ENCODE measurements at places on chromosomes 7 and 10.

GRCh38 chr10:83346266-83346910 is 792.9 kb upstream of the GHITM start:
- no peak for DNase-seq

DNA sequence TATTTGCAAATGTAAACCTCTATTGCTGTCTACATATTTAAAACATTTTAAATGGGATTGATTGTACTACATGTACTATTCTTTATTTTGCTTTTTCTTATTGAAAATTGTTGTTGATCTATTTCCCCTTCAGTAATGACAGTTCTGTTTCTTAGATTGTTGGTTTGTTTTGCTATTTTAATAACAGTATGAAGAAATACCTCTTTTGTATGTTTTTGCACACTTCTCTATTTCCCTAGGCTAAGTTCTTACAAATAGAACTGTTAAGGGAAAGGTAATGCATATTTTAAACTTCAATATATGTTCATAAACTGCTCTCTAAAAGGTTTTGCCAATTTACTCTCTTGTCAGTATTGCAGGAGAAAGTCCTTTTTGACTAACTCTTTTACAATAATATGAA is 195.0 kb upstream of the PRPS1L1 start:
- no peak for DNase-seq

- DNase-seq = no peak
Measured at GRCh38 chr10:31384589-31384949, 65.6 kb downstream of the ZEB1 start.

GRCh38 chr10:112214298-112214926 is 30.8 kb upstream of the GPAM start:
- DNase-seq = no peak

DNA sequence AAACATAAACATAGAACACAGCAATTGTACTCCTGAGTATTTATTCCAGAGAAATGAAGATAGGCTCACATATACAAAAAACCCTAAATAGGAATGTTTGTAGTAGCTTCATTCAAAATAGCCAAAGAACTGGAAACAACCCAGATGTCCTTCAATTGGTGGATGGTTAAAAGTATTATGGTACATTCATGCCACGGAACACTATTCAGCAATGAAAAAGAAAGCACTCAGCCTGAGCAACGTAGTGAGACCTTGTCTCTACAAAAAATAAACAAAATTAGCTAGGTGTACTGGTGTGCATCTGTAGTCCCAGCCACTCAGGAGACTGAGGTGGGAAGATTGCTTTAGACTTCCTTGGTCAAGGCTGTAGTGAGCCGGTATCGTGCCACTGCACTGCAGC is 94.4 kb downstream of the RAPGEF5 start:
- no peak for DNase-seq

- peak; percentile 69 for DNase-seq
Measured at GRCh38 chr10:11218395-11218794, 200.7 kb downstream of the CELF2 start.

DNA sequence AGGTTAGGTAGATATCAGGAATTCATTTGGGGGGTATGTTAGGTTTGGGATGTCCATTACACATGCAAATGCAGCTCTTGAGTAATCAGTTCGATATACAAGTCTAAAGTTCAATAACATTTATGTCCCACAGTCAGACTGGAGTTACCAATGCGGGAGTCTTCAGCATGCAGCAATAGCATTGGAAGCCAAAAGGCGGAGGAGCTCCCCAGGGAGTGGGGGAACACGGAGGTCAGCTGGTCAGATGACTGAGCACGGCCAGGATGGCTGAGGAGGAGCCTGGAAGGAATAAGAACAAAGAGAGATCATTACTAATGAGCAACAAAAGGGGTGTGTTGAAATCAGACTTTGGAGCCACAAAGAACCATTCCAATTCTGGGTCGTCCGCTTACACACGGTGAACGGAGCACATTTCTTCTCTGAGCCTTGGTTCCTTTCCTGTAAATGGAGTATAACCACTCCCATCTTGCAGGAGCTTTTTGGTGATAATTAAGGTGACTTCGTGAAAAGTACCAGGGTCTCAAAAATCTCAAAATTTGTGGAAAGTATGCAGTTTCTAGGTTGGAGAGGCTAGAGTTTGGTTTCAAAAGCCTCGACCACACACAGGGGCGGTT is 478 bp upstream of the ZNF22 start:
- DNase-seq = no peak

DNA sequence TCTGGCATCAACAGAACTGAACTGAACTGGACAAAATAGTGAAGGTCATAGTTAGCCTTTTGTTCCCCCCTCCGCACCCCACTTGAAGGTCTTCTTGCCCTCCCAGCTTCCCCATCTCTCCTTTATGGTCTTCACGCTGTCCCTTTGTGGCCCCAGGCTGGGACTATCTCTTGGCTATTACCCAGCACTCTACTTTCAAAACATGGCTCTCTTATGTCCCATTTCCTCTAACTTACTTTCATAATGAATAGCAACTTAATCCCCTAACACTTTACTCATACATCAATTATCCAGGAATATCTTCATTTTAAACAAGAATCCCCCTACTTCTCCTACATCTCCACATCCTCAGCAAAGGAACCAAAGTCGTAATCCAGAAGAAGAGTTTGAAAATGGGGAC is 135.3 kb upstream of the ITGB1 start:
- DNase-seq = no peak

GRCh38 chr7:29224726-29225125 is 30.2 kb downstream of the CHN2 start:
- no peak for DNase-seq

DNA sequence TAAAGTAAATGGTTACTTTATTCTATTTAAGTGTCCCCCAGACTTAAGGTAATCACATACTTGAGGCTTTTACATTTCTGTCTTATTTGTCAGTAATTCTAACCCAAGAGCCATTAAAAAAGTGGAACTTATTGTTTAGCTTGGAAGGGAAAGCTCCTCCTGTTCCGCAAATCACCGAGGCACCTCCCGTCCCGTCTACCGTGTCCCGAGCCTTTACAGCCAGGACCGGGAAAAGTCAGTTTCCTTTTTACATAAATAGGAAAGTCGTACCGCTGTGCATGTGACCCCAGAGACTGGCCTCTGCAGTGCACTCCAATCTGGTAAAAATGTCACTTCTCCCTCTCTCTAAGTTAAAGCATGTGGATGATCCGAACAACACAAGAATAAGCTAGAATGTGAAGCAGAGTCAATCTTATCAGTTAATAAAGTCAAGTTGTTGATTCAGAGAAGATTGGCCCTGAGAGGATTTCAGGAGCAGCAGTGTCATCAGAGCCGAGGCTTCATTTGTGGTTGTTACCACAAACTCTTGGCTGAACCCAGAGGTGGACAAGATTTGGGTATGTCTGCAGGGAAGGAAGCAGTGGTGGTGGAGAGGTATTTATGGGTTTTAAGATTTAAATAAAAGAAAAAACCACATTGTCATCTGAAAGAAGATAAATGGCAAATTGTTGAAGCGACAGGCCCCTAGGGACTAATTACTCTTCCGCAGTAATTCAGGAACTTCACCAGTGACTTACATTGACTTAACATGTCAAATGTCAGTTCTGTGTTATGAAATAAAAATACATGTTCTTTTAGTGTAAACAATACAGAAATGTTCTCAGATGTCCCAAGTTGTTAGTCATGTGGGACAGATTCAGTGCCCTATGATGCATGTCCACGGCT is 316.6 kb upstream of the ZNF32 start:
- DNase-seq = no peak

DNA sequence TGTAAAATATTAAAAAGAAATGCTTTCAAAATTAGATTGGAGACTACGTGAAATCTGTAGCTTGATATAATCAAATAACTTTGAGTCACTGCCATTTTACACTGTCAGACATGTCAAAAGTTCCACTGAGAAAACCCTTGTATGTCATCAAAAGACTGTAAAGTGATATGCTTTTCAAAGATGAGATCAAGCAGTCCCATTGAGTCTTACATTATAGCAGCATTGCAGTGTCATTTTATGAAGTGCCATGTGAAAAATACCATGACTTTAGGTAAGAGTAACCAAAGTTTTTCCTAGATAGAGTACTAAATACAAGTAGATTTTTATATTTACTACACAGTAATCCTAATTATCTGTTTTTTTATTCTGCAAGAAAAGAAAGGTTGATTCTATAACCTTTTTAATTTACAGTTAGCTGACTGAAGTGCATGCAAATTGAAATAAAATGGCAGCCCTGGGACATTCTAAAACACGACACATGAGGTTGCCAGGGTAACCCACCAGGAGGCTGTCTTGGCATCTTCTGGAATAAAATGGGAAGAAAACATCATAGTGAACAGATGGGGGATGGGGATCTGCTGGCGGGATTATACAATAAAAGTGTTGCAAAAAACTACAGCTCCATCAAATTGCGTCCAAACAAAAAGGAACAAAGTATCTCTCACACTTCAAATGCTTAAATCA is 91.3 kb upstream of the TMEM106B start:
- DNase-seq = no peak

DNA sequence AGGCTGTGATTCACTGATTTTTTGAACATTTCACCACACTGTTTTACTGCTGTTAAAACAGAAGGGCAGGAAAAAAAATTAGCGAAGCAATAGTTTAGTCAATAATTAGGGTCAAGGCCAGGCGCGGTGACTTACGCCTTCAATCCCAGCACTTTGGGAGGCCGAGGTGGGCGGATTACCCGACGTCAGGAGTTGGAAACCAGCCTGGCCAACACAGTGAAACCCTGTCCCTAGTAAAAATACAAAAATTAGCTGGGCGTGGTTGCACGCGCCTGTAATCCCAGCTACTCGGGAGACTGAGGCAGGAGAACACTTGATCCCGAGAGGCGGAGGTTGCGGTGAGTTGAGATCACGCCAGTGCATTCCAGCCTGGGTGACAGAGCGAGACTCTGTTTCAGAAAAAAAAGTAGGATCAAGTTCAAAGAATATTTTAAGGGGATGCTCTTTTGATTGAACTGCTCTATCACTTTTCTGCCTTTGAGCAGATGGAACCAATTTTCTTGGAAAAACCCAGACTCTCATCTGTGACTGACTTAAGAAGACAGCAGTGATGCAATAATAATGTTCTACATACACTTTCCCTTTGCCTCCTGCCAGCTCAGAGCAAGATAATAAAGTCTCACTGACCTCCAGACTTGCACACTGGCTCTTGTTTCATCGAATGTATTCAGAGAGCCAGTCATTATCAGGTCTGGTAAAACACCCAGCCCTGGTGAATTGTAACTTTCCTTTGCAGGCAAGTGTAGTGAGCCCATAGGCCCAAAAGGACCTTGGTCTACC is 1.6 kb upstream of the PPA1 start:
- DNase-seq = no peak

- DNase-seq = no peak
Measured at GRCh38 chr7:149866779-149867447, 6.9 kb upstream of the ATP6V0E2 start.

- no peak for DNase-seq
Measured at GRCh38 chr10:5723692-5724091, 39.1 kb downstream of the TASOR2 start.

GRCh38 chr10:97898429-97898828 is 48.8 kb downstream of the GOLGA7B start:
- DNase-seq = no peak

- no peak for DNase-seq
Measured at GRCh38 chr10:53025172-53025711, 252.7 kb upstream of the MBL2 start.

GRCh38 chr7:12670000-12670729 is 17.3 kb upstream of the ARL4A start:
- no peak for DNase-seq

DNA sequence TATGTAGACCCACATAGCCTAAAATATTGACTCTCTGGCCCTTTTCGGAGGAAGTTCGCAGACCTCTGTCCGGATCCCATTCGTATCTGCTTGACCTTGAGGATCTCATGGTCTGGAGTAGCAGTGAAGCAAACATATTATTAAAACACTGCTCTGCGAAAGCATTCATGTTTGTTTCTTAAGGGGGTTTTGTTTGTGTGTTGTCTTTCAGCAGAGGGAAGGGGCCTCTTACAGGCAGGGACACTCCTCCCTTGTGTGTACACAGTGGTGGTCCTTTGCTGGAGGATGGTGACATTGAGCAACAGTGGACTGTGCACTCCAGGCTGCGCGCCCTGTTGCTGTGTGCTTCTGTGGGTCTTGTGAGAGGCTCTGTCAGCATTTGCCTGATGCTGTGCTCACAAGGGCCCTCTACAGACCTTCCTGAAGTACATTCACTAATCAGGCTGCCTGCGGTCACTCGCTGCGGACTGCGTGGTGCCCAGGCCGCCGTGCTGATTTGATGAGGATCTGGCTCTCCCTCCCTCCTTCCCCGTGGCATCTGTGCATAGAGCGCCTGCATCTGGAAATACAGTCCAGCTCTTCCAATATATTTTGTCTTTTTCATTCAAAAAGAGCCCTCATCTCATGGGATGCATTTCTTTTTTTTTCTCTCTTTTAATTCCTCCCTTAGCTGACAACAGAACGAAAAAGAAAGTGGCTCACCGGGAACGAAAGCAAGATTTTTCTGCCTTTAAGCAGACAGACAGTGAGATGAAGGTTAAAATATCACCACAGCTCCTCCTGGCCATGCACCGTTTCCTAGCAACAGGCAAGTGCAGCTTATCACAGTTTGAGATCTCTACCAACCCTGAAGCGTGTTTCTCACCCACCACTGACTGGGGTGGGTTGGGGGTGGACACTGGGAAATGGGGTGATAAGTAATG is 135.8 kb downstream of the CNNM2 start:
- DNase-seq = peak; percentile 51

GRCh38 chr10:124263726-124264125 is 155.0 kb downstream of the OAT start:
- no peak for DNase-seq

DNA sequence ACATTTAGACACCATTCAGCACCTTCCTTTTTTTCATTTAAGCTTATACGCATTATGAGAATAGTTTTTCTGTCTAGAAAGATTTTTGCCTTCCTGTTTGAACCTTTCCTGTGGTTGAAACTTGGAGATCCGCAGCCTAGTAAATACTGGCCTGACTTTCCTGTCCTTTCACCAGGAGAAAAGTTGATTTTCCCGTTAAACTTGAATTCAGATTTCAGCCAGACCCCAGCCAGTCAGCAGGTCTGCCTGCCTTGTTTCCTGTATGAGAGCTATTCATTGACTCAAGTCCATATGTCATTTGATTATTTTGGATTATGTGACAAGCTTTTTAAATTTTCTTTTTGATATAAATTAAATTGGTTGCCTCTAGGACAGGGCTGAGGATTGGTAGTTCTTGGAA is 71.5 kb downstream of the EVX1 start:
- DNase-seq = no peak

- no peak for DNase-seq
Measured at GRCh38 chr10:124956764-124957163, 14.8 kb downstream of the ZRANB1 start.
